ENCODE measurements at places on chromosomes 1 and 21. TPM values are rescaled to one million over a fixed set of nuclear protein-coding genes. Genes with fewer than 3 reads are reported as not detected.

- H3K4me1 ChIP-seq = peaks cover 10% of the 10 kb centered on the region
- peak overlapping the region; percentile 11 for H3K27ac ChIP-seq
- H3K27me3 ChIP-seq = no peaks in the 10 kb centered on the region
Measured at GRCh38 chr1:46623743-46624644, 7.4 kb upstream of the MOB3C start.

DNA sequence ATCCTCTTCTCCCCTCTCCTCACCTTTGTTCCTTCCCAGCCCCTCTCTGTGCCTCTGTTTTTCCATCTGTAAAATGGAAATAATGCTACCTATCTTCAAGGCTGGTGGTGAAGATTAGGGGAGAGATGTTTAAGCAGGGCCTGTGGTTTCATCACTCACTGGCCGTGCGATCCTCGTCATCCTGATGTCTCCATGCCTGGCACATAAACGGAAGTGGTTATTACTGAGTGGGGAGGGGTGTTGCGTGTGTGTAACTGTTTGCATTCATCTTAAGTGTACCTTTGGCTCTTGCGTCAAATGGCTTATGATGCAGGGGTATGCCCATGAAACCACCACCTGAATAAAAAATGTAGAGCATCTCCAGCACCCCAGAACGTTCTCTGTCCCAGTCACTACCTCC lies 17.2 kb upstream of the C1QA start:
- no peaks in the 10 kb centered on the region for H3K4me1 ChIP-seq
- peaks cover 28% of the 10 kb centered on the region for H3K27me3 ChIP-seq
- H3K27ac ChIP-seq = no peak overlapping the region
- no peak overlapping the region for H3K4me3 ChIP-seq
- DNase-seq = no peak

GRCh38 chr1:228278432-228278941 lies 70.6 kb downstream of the OBSCN start:
- H3K36me3 ChIP-seq = no peaks in the 10 kb centered on the region
- H3K4me1 ChIP-seq = no peaks in the 10 kb centered on the region
- H3K4me3 ChIP-seq = no peak overlapping the region
- H3K27me3 ChIP-seq = no peaks in the 10 kb centered on the region
- no peak overlapping the region for H3K27ac ChIP-seq

The CCDC185 gene
- not detected for polyA plus RNA-seq

DNA sequence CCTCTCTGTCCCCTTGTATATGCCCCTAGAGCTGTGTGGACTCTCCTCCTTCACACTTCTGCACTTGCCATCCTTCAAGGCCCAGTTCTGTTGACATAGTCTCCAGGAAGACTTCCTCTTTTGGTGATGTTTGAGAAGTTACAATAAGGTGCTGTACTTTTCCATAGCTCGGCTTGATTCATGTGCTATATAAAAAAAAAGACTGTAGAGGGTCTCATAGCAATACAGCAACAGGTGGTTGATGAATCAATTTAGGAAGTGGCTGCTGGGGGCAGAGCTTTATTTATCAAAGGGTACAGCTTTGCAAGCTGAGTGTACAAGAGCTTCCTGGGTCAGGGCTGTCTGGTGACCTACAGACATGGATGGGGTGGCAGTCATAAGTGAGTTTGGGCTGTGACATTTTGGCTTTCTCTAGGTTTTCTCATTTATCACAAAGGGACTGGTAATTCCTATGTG lies 102.7 kb downstream of the RUNX1 start:
- H3K4me1 ChIP-seq = no peaks in the 10 kb centered on the region
- H3K36me3 ChIP-seq = no peaks in the 10 kb centered on the region
- H3K4me3 ChIP-seq = no peak overlapping the region
- DNase-seq = no peak

The LYPLA2 gene
- 162 TPM for polyA plus RNA-seq

DNA sequence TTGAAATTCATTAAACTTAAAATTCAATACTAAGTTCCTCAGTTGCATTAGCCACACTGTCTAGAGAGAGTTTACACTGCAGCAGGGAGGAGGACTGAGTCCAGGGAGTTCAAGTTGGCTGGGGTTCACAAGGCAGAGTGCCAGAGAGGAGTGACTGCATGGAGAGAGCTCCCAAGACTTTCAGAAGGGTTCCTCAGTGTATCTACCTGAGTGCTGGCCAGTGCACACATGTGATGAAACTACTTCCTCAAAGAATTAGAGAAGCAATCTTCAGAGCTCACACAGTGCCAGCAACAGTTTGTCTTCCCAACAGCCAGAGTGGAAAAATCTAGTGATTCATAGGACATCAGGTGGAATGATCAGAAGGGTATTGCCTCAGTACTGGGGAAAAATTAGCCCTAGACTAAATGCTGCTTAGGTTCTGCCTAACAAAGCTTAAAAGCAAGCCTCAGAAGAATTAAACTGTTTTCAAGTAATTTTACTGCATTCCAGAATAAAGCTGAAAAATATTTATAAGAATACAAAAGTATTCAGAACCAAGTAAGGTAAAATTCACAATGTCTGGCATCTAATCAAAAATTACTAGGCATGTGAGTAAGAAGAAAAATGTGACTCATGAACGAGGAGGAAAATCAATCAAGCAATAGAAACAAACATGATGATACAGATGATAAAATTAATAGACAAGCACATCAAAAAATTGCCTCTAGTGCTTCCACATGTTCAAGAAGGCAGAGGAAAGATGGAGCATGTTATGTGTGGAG lies 10.4 kb upstream of the WNT3A start:
- H3K4me1 ChIP-seq = no peaks in the 10 kb centered on the region
- no peak overlapping the region for H3K4me3 ChIP-seq
- DNase-seq = peak; percentile 0
- peaks cover 4% of the 10 kb centered on the region for H3K27me3 ChIP-seq

GRCh38 chr1:195096051-195096521 lies 1512.2 kb downstream of the KCNT2 start:
- H3K4me3 ChIP-seq = no peak overlapping the region
- H3K36me3 ChIP-seq = no peaks in the 10 kb centered on the region
- H3K27me3 ChIP-seq = no peaks in the 10 kb centered on the region

The SPAG17 gene
- 4.4 TPM for polyA plus RNA-seq

- no peak overlapping the region for H3K27ac ChIP-seq
- H3K36me3 ChIP-seq = no peaks in the 10 kb centered on the region
- H3K27me3 ChIP-seq = no peaks in the 10 kb centered on the region
- DNase-seq = no peak
- H3K4me3 ChIP-seq = no peak overlapping the region
- H3K4me1 ChIP-seq = no peaks in the 10 kb centered on the region
Measured at GRCh38 chr1:96358057-96358456, 363.5 kb upstream of the PTBP2 start.

DNA sequence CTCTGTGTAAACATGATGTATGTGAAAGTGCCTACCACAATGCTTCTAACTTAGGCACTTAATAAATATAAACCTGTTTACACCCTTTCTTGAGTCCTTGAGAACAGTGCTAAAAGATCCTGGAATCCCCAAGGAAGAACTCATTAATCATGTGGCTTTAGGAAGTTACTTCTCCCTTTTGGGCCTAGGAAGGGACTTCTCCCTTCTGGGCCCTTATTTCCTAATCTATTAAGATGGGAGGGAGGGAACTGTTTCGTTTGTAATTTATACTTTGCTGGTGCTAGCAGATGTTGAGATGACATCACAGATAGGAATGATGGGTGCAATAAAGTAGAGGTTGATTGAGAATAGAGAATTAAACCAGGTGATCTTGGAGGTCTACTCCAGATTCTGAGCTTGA lies 1.2 kb downstream of the BTF3L4 start:
- no peaks in the 10 kb centered on the region for H3K27me3 ChIP-seq
- H3K4me1 ChIP-seq = peaks cover 20% of the 10 kb centered on the region
- H3K27ac ChIP-seq = peak overlapping the region; percentile 93
- DNase-seq = no peak

- H3K4me3 ChIP-seq = peak overlapping the region; percentile 45
- no peaks in the 10 kb centered on the region for H3K4me1 ChIP-seq
- H3K27ac ChIP-seq = peak overlapping the region; percentile 92
- no peaks in the 10 kb centered on the region for H3K27me3 ChIP-seq
- peak; percentile 68 for DNase-seq
Measured at GRCh38 chr1:158998781-158999161, 10.9 kb upstream of the IFI16 start.

Data from hepatocyte (in vitro differentiated cells).